ENCODE measurements at places on chromosomes 1 and 21.

DNA sequence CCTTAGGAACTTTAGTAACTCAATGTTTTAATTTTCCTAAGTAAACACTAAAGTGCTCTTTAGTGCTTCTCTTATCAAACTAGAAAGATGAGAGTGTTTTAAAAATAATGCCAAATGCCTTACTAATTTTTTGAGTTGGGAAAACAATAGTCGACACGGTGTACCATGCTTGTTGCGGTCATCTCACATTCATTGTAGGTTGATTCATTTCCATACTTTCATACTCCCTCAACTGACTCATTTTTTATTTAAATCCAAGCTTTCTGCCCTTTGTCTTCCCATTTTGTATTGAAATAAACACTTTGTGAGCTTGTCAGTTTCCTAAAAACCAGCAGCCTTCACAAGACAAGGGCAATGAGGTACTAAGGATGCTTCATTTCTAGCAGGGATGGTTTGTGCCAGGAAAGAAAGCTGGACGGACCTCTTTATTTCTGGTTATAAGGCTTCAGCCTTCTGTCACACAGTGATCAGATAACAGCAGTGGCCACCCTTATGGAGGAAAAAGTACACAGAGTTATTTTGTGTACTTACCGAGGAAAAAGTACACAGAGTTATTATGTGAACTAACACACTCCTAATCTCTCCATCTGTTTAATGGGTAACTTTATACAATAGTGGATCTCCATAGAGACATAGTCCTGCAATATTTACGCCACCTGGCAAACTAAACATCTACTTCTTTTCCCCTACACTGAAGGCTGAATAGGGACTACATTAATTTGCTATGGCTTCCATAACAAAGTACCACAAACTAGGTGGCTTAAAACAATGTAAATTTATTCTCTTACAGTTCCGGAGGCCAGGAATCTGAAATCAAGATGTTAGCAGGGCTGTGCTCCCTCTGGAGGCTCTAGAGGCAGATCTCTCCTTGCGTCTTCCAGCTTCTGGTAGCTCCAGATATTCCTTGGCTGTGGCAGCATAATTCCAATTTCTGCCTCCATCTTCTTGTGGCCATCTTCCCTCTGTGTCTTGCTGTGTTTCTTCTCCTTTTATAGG, 13.0 kb upstream of the CCDC190 start:
- no peak overlapping the region for H3K4me3 ChIP-seq
- DNase-seq = no peak
- H3K27ac ChIP-seq = no peak overlapping the region
- no peaks in the 10 kb centered on the region for H3K4me1 ChIP-seq
- H3K27me3 ChIP-seq = peaks cover 51% of the 10 kb centered on the region

DNA sequence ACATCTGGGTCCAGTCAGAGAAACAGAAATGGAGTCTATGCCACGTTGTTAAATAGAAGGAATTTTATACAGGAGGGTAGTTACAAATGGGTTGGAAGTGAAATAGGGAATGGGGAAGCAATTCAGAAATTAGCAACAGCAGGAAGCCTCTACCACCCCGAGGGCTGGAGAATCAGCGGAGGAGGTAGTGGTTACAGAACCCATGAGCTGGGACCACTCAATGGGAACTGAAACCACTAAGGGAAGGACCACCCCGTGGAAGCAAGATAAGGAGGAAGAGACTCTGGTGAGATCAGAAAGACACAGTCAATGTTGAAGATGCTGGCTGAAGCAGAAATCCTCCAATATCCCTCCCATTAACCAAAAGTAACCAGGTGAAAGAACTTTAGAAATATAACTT, 15.5 kb upstream of the MAST2 start:
- no peak overlapping the region for H3K27ac ChIP-seq
- H3K4me3 ChIP-seq = no peak overlapping the region
- DNase-seq = no peak
- H3K36me3 ChIP-seq = no peaks in the 10 kb centered on the region
- H3K4me1 ChIP-seq = peaks cover 22% of the 10 kb centered on the region

- H3K27me3 ChIP-seq = no peaks in the 10 kb centered on the region
- peak within 1 kb of the TSS; percentile 93 for H3K27ac ChIP-seq
- peak within 1 kb of the TSS; percentile 88 for H3K4me3 ChIP-seq
- H3K4me1 ChIP-seq = peaks cover 50% of the 10 kb centered on the region
- H3K36me3 ChIP-seq = peaks cover 16% of the 10 kb centered on the region
- peak; percentile 68 for DNase-seq
These were observed at the start of gene PLEKHM2 for GRCh38 chr1:15684042-15684461. Gene PLEKHM2 (plus strand): TSS chr1:15684320. CDS start chr1:15684559, 239 bp downstream.

DNA sequence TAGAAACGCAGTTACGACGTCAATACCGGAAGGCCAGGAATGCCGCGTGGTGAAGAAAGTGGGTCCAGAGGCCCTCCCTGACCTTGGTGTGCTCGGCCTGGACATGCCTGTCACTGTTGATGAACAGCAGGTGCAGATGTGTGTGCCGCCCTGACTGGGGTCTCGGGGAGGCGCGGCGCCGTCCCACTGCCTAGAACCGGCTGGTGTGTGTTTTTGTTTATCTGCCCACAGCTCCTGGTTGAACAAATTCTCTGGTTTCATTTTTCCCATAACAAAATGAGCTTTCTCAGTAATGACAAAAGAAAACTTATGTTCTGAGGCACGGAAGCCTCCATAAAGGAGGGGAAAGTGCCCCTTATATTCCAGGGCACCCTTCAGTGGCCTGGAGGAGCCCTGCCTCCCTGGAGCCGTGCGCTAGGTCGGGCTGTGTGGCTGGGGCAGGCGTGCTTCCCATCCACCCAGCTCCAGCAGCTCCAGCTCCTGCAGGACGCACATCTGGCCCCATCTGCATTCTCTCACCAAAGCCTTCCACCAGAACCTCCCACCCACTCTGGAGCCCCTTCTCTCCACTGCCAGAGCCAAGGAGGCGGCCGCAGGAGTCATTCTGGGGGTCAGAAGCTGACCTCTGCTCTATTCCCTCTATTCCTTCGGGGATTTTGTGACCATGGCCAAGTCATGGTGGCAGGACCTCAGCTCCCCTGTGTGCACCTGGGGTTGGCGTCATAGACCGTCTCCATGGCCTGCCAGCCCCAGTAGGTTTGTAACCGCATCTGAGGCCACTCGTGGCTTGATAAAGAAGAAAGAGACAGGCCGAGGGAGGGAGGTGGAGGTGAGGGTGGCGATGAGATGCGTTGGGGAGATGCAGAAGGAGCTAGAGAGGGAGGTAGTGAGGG, 20.1 kb upstream of the COL18A1 start:
- DNase-seq = no peak
- no peaks in the 10 kb centered on the region for H3K36me3 ChIP-seq

DNA sequence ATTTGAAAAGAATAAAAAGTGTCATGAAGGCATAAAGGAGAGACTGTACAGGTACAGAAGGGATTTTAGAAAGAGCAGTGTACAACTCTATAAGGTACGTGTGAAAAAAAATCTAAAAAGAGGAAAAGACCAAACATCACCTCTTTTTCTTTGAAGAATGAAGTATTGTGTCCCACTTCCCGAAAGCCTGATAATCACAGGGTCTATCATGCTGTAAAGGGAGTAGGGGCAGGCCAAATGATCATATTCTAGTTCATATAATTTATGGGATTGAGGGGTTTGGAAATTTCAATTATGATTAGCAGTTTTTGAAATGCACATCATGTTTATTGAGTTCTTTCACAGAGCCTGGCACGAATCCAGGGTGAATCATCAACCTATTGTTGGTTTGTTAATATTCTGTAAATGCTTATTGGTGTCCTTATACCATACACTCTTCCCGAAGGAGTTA, 910 bp upstream of the RERE start:
- peaks cover 4% of the 10 kb centered on the region for H3K27me3 ChIP-seq
- H3K27ac ChIP-seq = peak overlapping the region; percentile 92
- peaks cover 43% of the 10 kb centered on the region for H3K4me1 ChIP-seq
- peaks cover 8% of the 10 kb centered on the region for H3K36me3 ChIP-seq
- no peak for DNase-seq

DNA sequence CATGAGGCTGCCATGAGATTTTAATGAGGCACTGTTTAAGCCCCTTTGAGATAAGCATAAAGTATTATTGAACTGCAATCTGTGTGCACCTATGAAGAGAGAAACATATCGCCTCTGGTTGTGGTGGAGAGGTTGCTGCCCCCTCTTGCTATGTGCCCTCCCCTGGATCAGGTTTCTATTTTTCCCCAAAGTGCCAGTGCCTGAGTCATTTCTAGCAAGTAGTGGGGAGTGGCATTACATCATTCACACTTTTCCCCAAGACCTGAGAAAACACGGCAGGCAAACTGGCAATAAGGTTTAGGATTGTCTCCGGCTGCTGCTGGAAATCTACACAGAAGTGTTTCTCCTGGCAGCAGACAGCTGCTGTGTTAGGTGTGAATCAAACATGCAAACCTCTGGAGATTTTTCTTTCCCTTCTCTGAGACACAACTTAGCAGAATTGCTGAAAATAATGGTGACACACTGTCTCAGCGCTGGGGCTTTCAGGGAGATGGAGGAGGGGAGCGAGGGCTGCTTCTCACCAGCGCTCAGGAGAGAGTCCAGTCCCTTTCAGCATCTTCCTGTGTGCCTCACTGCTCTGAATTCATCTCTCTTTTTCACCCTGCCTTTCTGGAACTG, 13.7 kb upstream of the RGS16 start:
- no peak for DNase-seq
- H3K4me3 ChIP-seq = no peak overlapping the region
- no peak overlapping the region for H3K27ac ChIP-seq
- H3K27me3 ChIP-seq = peaks cover 40% of the 10 kb centered on the region
- H3K36me3 ChIP-seq = no peaks in the 10 kb centered on the region

GRCh38 chr1:117499071-117499470, 106.8 kb upstream of the TENT5C start:
- no peak overlapping the region for H3K27ac ChIP-seq
- DNase-seq = no peak
- peaks cover 41% of the 10 kb centered on the region for H3K36me3 ChIP-seq

DNA sequence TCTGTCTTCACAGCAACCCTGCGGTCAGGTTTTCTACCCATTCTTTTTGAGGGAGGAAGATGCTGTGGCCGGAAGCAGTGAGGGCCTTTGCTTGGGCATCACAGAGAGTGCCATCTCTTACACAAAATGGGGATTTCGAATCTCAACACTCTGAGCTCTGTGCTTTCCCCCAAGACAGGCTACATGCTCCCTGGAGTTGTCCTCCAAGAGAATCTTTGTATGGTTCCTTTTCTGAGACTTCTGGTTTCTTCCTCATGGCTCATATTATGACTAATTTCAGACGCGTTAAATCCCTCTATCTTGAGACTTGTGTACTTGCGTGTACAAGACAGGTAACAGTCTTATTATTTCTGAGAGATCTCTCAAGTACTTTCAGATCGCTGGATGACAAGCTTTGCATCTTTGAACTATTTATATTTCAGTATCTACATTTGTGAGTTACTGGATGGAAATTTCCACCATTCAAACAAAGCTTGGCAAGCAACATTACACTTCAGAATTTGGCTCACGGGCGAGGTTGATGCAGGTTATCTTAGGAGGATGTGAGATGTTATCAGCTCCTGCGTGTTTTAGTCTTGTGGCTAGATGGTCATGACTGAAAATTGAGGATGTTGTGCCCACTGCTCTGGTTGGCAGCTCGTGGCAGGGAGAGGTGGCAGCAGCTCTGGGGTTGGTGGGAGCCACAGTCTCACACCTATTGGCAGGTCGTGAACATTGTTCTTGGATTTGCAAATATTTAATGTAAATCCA, 19.4 kb downstream of the ABCG1 start:
- DNase-seq = peak; percentile 52
- peak overlapping the region; percentile 85 for H3K27ac ChIP-seq
- H3K36me3 ChIP-seq = no peaks in the 10 kb centered on the region
- peaks cover 66% of the 10 kb centered on the region for H3K4me1 ChIP-seq
- peak overlapping the region; percentile 70 for H3K4me3 ChIP-seq

GRCh38 chr1:67777016-67777415, 56.3 kb downstream of the GNG12 start:
- no peaks in the 10 kb centered on the region for H3K36me3 ChIP-seq
- H3K4me3 ChIP-seq = no peak overlapping the region
- H3K27ac ChIP-seq = no peak overlapping the region
- no peaks in the 10 kb centered on the region for H3K4me1 ChIP-seq
- DNase-seq = no peak
- peaks cover 20% of the 10 kb centered on the region for H3K27me3 ChIP-seq

DNA sequence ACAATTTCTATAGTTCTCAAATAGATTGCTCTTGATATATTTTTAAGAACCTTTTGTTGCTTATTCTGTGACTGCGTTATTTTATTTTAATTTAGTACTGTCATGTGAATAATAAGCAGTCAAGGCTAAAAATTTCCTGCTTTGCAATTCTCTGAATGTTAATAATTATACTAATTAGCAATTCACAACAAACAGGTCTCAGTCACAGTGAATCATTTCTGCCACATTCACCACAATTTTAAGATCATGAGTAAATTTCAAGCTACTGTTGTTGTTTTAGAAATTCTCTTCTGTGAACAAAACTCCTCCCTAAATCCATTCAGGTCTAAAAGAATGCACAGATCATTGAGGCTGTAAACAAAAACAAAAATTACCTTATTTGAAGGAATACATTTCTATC, 339.6 kb upstream of the DPYD start:
- peaks cover 3% of the 10 kb centered on the region for H3K4me1 ChIP-seq
- no peak overlapping the region for H3K4me3 ChIP-seq

DNA sequence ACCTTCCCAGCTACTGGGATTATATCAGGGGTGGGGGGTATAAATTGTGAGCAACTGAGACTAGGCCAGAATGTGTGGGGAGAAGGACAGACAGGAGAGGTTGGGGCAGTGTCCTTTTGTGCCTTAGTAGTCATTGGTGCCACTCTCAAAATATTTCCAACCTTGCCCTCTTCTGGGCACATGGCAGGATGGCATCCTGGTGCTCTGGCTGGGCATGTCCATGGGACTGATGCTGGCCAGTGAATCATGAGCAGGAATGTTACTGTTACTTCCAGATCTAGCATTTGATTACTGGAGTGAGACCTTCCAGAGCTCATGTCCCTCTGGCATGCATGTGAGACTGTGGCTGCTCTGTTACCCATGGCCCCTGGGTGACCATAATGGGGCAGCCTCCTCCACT, 151.2 kb downstream of the MATN1 start:
- H3K36me3 ChIP-seq = no peaks in the 10 kb centered on the region
- H3K27ac ChIP-seq = no peak overlapping the region
- peaks cover 37% of the 10 kb centered on the region for H3K27me3 ChIP-seq
- no peak for DNase-seq

DNA sequence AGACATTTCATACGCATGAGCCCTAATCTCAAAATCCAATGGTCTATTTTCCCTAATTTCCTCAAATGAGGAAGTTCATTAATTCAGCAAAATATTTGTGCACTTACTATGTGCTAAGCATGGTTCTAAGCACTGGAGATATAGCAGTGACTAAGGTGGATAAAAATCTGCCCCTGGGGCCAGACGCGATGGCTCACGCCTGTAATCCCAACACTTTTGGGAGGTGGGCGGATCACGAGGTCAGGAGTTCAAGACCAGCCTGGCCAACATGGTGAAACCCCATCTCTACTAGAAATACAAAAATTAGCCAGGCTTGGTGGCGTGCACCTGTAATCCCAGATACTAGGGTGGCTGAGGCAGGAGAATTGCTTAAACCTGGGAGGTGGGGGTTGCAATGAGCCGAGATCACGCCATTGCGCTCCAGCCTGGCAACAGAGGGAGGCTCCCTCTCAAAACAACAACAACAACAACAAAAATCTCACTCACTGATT, 4.3 kb upstream of the MIIP start:
- peaks cover 48% of the 10 kb centered on the region for H3K36me3 ChIP-seq
- no peak overlapping the region for H3K4me3 ChIP-seq
- H3K4me1 ChIP-seq = peaks cover 33% of the 10 kb centered on the region
- H3K27me3 ChIP-seq = no peaks in the 10 kb centered on the region
- DNase-seq = no peak

Measured in activated T-cell treated with anti-CD3 and anti-CD28 coated beads, Interleukin-2, amount 50 U/mL, for 24 hours (primary cell).